ENCODE measurements at places on chromosomes 16 and 17. TPM values are rescaled to one million over a fixed set of nuclear protein-coding genes. Genes with fewer than 3 reads are reported as not detected.

Gene CD68
- 8.3 TPM for total RNA-seq

Gene MRC2
- total RNA-seq = 0.73 TPM

Gene RAB11FIP4
- total RNA-seq = 28.5 TPM

Gene FOXL1
- not detected for total RNA-seq

Gene TBX2
- not detected for total RNA-seq

Gene FZD2
- 0.30 TPM for total RNA-seq

Gene FOXF1
- total RNA-seq = not detected

Gene CCDC102A
- 9.3 TPM for total RNA-seq

Gene SMIM22
- not detected for total RNA-seq

Gene NPIPB9
- total RNA-seq = 6.3 TPM

Gene CCT6B
- total RNA-seq = 1.9 TPM
